ENCODE measurements at places on chromosomes 13 and 19.

- no peak for DNase-seq
Observed at GRCh38 chr13:31444266-31444856, 244.6 kb downstream of the B3GLCT start.

- no peak for DNase-seq
Observed at GRCh38 chr19:42274065-42274682, 5.1 kb downstream of the CIC start.

GRCh38 chr19:36113894-36114720, 568 bp downstream of the POLR2I start:
- DNase-seq: no peak

- DNase-seq: peak; percentile 51
Observed at GRCh38 chr19:43765109-43765876, 10.5 kb upstream of the SMG9 start.

GRCh38 chr13:110042253-110042950, 256.0 kb upstream of the IRS2 start:
- no peak for DNase-seq

DNA sequence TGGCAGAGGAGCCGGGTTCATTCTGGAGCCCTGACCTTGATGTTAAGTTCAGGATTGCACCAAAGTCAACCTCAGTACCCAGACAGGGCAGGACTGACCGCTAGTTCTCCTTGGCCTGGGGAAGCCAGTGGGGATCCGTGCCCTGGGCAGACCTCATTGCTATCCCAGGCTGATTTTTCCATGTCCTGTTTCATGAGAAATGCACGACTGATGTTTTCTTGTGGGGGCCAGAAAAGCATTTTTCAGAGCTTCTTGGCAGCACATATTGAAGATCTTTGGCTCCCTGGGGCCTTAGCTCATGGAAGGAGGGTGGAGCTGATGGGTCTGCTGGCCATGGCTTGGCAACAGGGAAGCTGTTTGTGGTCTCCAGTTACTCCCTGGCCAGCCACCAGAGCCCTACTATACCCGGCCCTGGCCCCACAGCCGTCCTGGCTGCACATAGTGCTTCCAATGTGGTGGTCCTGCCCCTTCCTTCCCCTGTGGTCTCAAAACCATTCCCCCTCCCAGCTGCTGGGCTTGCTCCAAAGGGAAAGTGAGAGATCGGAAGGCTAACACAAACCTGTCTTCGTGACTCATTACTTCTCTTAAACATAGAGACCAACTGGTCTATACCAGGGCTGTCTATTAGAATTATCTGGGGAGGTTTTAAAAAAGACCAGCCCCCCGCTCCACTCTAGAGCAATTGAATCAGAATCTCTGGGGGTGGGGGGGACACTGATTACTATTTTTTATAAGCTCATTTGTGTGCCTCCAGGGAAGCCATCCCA, 11.2 kb downstream of the IL17D start:
- no peak for DNase-seq

- no peak for DNase-seq
Observed at GRCh38 chr13:26012995-26013394, 38.8 kb downstream of the SHISA2 start.

DNA sequence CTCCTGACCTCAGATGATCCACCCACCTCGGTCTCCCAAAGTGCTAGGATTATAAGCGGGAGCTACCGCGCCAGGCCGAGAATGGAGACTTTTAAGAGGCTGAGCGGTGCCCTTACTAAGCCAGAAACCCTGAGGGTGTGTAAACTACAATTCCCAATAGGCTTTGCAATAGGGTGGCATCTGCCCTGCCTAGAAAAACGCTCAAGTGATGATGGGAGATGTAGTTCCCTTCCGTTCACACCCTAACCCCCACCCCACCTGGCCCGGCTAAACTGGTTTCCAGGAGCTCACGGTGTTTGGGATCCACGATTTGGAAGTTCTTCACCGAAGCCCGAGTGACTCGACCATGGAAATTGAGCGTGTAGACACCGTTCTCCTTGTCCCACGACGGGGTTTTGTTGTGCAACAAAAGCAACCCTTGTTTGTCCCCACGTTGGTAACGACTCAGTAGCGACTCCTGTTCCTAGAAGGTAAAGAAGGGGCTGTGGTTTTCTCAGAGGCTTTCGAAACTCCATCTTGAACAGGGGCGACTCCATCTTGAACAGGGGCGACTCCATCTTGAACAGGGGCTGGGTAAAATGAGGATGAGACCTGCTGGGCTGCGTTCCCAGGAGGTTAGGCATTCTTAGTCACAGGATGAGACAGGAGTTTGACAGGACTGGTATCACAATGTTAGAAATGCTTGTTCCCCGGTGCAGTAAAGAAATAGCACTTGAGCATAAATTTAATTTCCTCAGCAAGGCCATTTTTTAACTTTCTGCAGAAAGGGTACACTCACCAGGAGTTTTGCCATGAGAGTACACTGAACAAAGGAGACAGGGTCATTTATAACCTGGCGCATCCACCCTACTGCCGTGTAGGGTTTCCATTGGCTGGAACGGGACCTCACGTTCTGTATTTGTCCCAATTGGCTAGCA, 9.8 kb downstream of the PPP1R15A start:
- no peak for DNase-seq

- DNase-seq: no peak
Observed at GRCh38 chr13:112985803-112986408, 16.9 kb downstream of the MCF2L start.

GRCh38 chr19:3818918-3819317, 32.7 kb upstream of the MATK start:
- DNase-seq: no peak

GRCh38 chr19:27925202-27925601, 1287.7 kb downstream of the UQCRFS1 start:
- DNase-seq: no peak

GRCh38 chr13:113507505-113508345, 17.2 kb upstream of the DCUN1D2 start:
- no peak for DNase-seq

DNA sequence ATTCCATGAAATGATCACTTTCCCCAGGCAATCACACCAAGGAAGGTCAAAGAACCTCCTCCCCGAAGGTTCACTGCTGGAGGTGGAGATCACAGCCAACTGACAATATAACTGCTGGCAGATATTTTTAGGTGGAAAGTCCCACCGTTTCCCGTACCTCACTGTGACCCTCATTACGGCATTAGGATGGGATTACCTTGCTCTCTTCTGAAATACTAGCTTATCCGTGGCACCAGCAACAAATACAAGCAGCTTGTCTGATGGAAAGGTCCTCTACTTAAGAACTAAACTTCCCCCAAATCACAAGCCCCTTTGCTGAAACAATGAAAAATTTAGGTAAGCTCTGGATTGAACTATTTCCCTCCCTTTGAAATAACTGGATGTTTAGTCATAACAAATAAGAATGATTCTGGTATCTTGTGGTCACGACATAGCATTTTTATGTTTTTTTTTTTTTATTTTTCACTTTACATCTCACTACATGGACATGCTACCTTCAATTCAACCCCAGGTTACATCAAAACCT, 178.9 kb downstream of the COL4A1 start:
- no peak for DNase-seq

- no peak for DNase-seq
Observed at GRCh38 chr19:33601583-33601982, 20.2 kb upstream of the CHST8 start.

- DNase-seq: no peak
Observed at GRCh38 chr19:33639035-33639681, 17.4 kb downstream of the CHST8 start.

DNA sequence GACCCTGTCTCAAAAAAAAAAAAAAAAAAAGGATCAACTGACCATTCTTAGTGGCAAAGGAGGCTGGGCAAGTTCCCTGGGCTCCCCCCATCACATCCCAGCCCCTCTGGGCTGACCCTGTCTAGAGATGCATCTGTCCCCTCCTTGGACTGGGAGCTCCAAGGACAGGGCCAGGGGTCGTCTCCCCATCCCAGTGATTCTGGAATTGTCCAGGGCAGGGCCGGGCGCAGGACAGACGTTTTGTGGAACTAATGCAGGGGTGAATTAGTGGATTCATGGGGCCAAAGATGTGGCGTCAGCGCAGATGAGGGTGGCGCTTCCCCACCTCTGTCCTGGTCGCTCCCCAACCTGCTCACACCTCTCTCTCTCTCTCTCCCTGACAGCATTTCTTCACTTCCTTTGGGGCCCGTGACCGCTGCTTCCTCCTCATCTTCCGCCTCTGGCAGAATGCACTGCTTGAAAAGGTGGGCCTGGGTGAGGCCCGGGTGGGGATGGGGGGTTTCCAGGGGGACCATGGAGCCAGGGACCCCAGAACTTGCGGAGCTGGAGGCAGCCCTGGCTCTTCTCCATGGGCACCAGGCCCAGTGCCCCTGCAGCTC, 11.1 kb downstream of the GRAMD1A start:
- DNase-seq: no peak

DNA sequence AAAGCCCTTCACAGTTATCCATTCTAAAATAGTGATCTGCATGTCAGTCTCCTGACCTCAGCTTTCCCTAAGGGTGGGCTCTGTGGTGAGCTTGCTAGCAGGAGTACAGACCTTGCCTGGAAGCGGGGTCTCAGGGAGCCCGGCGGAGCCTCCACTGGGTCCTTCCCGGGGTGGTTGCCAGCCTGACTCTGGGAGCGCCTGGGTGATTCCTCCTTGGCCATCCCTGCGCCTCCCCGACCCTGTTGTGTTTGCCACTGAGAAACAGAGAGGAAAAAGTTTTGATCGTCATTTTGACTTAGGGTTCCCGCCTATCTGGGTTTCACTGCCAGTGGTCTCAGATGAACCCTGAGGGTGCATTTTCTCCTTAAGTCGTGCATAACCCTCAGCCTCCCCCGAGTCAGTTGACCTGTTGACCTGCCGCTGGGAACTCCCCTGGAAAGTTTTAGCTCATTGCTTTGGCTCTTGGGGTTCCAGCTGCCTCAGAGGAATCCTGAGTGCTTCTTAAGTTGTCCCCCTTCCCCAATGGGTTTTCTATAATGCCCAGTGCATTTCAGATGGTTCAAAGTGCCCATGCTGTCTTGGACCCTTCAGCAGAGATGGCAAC, 117.8 kb downstream of the RAB20 start:
- DNase-seq: no peak

DNA sequence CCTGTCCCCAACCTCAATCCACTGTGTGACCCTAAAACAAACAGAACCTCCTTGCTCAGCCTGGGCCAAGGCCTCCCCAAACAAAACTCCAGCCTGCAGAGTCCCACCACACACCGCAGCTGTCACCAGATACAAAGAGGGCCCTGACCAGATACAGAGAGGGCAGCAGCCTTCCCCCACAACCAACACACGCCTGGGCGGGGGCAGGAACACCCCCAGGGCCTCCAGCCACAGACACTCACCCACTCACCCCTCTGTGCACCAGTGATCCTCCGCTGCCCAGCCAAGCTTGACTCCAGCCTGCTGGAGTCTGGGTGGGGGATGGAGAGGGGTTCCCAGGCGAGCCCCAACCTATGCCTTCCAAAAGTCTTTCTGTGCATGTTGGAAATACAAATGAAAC, 5.9 kb upstream of the CIRBP start:
- no peak for DNase-seq

DNA sequence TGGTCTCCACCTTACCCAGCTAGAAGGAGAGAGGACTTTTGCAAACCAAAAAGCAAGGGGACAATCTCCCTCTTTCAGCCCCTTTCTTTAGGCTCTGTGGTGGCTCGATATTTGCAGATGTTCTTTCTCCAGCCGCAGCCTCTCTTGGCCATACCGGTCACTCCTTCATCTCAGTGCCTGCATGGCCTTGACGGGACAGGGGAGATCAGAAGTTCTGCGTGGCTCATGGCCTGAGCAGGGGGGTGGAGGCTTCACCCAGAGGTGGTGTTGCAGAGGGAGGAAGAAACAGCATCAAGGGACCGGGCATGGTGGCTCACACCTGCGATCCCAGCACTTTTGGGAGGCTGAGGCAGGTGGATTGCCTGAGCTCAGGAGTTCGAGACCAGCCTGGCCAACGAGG, 53.2 kb downstream of the MYO9B start:
- DNase-seq: no peak

Measured in activated CD4-positive, alpha-beta T cell treated with anti-CD3 and anti-CD28 coated beads for 1 hour (primary cell).